ENCODE measurements at places on chromosomes 2 and 18. TPM values are rescaled to one million over a fixed set of nuclear protein-coding genes. Genes with fewer than 3 reads are reported as not detected.

The FZD7 gene
- 15.5 TPM for total RNA-seq

The PRSS56 gene
- total RNA-seq = under 0.01 TPM

The NT5C1B gene
- total RNA-seq = not detected

The DCDC2C gene
- 1.2 TPM for total RNA-seq

DNA sequence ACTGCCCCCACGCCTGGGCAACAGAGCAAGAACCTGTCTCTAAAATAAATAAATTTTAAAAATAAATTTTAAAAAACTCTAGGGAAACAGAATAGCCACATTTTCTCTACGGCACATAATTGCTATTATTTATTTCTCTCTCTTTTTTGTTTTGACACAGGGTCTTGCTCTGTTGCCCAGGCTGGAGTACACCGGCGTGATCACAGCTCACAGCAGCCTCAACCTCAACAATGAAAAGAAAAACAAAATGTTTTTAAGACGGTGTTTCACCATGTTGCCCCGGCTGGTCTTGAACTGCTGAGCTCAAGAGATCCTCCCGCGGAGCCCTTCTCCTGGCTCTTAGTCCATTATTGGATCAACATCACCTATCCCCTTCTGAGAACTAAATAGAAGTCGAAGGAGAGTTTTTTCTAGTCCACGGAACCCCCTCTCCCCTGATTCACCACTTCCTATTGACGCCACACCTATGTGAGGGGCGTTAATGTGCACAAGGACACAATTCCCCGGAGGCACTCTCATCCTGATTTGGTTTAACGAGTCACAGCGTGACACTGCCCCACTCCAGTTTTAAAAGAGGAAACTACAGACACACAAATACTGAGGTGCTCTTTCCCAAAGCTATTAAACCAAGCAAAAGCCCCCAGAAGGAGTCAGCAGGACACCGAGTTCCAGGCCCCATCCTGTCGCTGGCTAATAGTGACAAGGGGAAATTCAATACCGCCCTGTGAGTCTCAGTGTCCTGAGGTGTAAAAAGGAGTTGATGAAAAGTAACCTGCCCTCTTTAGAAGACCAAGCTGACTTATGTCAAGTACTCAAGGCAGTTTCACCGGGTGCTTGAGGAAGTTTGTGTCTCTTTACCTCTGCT, 1.1 kb downstream of the NPC1 start:
- DNase-seq = no peak

DNA sequence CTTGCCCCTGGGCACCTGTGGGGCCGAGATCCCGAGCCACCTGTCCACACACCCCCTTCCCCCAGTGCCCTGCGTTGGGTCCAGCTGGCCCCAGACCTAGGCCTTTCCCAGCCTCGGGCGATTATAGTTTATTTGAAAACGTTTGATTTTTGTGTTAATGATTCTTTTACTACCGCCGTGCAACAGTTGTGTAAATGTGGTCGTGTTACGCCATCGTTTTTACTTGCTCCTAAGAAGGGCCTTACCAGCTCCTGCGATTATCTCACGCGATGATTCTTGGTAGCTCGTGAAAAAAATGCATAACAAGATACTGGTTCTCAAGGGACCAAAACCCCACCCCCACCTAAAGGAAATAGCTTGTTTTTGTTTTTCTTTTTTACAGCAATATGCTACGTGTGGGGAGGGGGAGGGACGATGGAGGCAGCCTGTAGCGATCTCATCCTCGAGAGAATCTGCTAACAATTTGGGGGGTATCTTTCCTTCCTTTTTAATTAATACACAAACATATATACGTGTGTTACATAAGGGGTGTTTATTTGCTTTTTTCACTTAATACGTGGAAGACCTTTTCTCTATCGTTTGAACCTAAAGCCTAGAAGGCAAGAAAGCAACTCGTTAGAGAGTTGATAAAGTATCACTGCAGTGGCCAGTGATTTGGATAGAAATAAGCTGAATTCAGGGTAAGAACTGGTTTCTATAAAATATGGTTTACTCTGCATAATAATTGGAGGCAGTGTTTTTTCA, 1.0 kb downstream of the ZDBF2 start:
- peak; percentile 25 for DNase-seq

- DNase-seq = no peak
Observed at GRCh38 chr2:39380525-39381150, 56.4 kb downstream of the MAP4K3 start.

GRCh38 chr18:1593091-1593490, 688.4 kb downstream of the ADCYAP1 start:
- no peak for DNase-seq

GRCh38 chr2:219466816-219467735, 31.6 kb upstream of the GMPPA start:
- DNase-seq = no peak

- DNase-seq = no peak
Observed at GRCh38 chr2:28074137-28074536, 183.6 kb downstream of the BABAM2 start.

All from frontal cortex (tissue), 4 donors.